Activated T-helper 2 cell treated with anti-CD3 and anti-CD28 coated beads, Interferon-gamma antibody, Interleukin-2, Interleukin-4, amounts not matched to agents 10 μg/mL and 5 μg/mL and 100 μg/mL, durations not matched to agents 14 hours and 24 hours and 36 hours (primary cell): ENCODE measurements at places on chromosomes 7 and 10.

GRCh38 chr10:101267290-101267680, 38.0 kb upstream of the LBX1 start:
- no peak overlapping the region for H3K4me3 ChIP-seq

- no peaks in the 10 kb centered on the region for H3K36me3 ChIP-seq
- H3K4me1 ChIP-seq: no peaks in the 10 kb centered on the region
- no peak for DNase-seq
- no peak overlapping the region for H3K4me3 ChIP-seq
Measured at GRCh38 chr7:83791737-83792136, 142.8 kb upstream of the SEMA3E start.

GRCh38 chr7:22594020-22594419, 94.0 kb upstream of the STEAP1B start:
- H3K27me3 ChIP-seq: peaks cover 55% of the 10 kb centered on the region
- no peak for DNase-seq
- no peaks in the 10 kb centered on the region for H3K4me1 ChIP-seq

DNA sequence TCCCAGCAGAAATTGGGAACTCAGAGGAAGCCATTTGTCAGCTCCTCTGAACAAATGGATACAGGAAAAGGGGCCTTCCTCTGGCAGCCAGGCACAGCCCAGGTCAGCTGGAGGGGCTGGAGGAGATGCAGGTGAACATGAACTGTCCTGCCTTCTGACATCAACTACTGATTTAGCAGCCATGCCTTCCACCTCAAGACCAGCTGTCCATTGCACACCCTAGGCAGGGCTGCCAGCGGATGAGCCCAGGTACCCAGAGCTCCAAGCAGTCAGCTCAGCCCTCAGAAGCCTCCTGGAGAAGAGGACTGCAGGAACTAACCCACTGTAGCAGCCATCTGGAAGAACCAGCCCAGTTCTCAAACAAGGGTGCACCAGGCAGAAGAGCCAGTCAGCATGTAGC, 44.1 kb upstream of the GDF10 start:
- no peaks in the 10 kb centered on the region for H3K27me3 ChIP-seq
- DNase-seq: no peak
- no peak overlapping the region for H3K27ac ChIP-seq
- H3K4me1 ChIP-seq: peaks cover 44% of the 10 kb centered on the region

DNA sequence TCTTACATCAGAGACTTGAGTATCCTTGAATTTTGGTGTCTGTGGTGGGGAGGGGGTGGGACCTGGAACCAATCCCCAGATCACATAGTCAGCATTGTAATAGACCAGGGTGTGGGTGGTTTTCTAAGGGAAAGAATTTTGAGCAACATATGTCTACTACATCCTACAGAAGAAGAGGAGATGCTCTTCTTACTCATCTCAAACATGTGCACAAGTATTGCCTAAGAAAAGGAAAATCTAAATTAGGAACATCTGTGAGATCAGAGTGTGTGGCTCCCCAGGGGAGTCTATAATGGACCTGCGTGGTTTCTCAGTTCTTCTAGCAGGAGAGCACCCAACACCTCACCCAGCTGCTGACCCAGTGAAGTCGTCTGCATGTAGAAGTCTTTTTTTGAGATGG, 148.8 kb downstream of the CCDC3 start:
- no peak for DNase-seq
- no peak overlapping the region for H3K4me3 ChIP-seq
- no peaks in the 10 kb centered on the region for H3K36me3 ChIP-seq
- H3K27ac ChIP-seq: no peak overlapping the region

DNA sequence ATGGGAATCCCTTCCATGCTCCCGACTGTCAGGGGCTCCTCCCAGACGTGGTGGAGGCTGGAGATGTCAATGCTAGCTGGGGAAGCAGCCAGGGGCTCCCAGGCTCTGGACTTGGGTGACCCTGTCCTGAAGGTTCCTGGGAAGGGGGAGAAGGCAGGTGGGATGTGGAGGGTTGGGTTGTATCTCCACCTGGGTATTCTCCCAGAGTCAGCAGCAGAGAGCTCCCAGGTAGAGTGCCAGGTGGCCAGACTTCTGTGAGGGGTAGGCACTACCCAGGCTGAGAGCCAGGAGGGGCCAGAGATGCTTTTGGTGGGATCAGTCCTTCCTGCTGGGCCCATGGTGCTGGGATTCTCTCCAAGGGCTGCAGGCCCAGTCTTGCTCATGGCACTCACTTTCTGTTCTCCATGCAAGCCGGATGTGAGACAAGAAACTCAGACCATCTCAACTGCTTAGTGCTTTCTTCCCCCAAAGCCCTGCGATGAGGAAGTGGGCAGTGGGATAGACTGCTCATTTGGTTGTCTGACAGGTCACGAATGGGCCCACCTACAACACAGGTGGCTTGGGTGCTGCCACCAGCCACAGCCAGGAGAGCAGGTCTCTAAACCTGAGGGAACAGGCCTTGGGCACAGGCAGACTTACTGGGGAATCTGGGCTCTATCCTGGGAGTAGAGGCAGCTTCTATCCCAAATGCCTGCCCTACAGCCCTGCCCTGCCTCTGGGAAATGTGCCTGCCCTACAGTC, 52.5 kb upstream of the CAMK2B start:
- no peak for DNase-seq
- H3K4me1 ChIP-seq: no peaks in the 10 kb centered on the region
- H3K27me3 ChIP-seq: no peaks in the 10 kb centered on the region
- H3K4me3 ChIP-seq: no peak overlapping the region

GRCh38 chr10:59618666-59619065, 91.0 kb downstream of the SLC16A9 start:
- H3K4me1 ChIP-seq: no peaks in the 10 kb centered on the region
- H3K4me3 ChIP-seq: no peak overlapping the region
- H3K36me3 ChIP-seq: no peaks in the 10 kb centered on the region
- no peak for DNase-seq

DNA sequence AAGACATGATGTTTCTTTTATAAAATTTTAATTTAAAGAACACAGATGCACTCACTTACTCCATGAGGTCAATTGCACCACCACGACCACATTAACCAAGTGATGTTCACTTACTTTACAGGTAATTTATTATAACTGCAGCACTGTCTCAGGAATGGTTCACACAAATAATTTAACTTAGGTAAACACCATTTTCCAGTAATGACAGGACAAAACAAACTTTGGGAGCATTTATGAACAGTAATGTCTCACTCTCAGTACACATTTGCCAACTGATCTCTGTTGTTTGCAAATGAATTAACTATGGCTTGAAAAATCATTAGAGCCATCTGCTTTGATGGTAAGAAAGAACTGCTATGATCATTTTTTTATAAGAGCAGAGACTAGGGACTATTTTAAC, 150.4 kb downstream of the ETV1 start:
- no peaks in the 10 kb centered on the region for H3K27me3 ChIP-seq
- DNase-seq: no peak
- no peak overlapping the region for H3K4me3 ChIP-seq
- no peaks in the 10 kb centered on the region for H3K36me3 ChIP-seq

- H3K27ac ChIP-seq: no peak overlapping the region
- H3K4me1 ChIP-seq: no peaks in the 10 kb centered on the region
- no peaks in the 10 kb centered on the region for H3K36me3 ChIP-seq
- DNase-seq: no peak
- H3K27me3 ChIP-seq: no peaks in the 10 kb centered on the region
Measured at GRCh38 chr7:14637968-14638367, 264.6 kb downstream of the DGKB start.

- H3K4me1 ChIP-seq: no peaks in the 10 kb centered on the region
- H3K27ac ChIP-seq: no peak overlapping the region
- no peaks in the 10 kb centered on the region for H3K36me3 ChIP-seq
- no peak for DNase-seq
Measured at GRCh38 chr7:309586-310228, 19.7 kb downstream of the FOXL3 start.

- peaks cover 46% of the 10 kb centered on the region for H3K36me3 ChIP-seq
- no peak overlapping the region for H3K4me3 ChIP-seq
- H3K27ac ChIP-seq: no peak overlapping the region
- DNase-seq: no peak
Measured at GRCh38 chr7:149085866-149086265, 4.7 kb downstream of the ZNF786 start.

GRCh38 chr7:87001214-87001613, 58.2 kb downstream of the ELAPOR2 start:
- peaks cover 4% of the 10 kb centered on the region for H3K4me1 ChIP-seq
- DNase-seq: no peak
- H3K4me3 ChIP-seq: no peak overlapping the region
- H3K27me3 ChIP-seq: no peaks in the 10 kb centered on the region

DNA sequence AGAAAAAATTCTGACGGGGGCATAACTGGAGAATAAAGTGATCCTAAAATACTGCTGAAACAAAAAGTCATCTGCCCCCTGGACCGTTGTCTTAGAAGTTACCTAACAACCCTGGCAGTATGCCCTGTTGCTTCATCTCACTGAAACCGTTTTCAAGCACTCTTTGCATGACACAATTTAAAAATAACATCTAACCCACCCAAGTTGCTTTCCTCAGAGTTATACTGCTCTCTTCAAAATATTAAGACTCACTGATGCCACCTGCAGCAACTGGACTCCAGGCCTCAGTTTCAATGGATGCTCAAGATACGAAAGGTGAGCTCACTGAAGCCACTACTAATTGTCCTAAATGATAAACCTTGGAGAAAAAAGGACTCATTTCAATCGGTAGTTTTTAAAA, 57.4 kb downstream of the CDK6 start:
- H3K36me3 ChIP-seq: peaks cover 74% of the 10 kb centered on the region
- H3K4me1 ChIP-seq: peaks cover 50% of the 10 kb centered on the region
- H3K4me3 ChIP-seq: no peak overlapping the region
- H3K27me3 ChIP-seq: no peaks in the 10 kb centered on the region
- H3K27ac ChIP-seq: no peak overlapping the region

- no peak overlapping the region for H3K27ac ChIP-seq
- no peak for DNase-seq
- peaks cover 13% of the 10 kb centered on the region for H3K4me1 ChIP-seq
- H3K4me3 ChIP-seq: no peak overlapping the region
- H3K27me3 ChIP-seq: peaks cover 6% of the 10 kb centered on the region
- no peaks in the 10 kb centered on the region for H3K36me3 ChIP-seq
Measured at GRCh38 chr7:23544913-23545354, 13.2 kb upstream of the TRA2A start.

- DNase-seq: no peak
- no peaks in the 10 kb centered on the region for H3K36me3 ChIP-seq
- H3K27me3 ChIP-seq: peaks cover 34% of the 10 kb centered on the region
- H3K4me1 ChIP-seq: no peaks in the 10 kb centered on the region
- H3K4me3 ChIP-seq: no peak overlapping the region
Measured at GRCh38 chr7:128370491-128370890, 9.0 kb upstream of the PRRT4 start.

- no peaks in the 10 kb centered on the region for H3K27me3 ChIP-seq
- no peak for DNase-seq
- H3K36me3 ChIP-seq: peaks cover 51% of the 10 kb centered on the region
- H3K27ac ChIP-seq: no peak overlapping the region
Measured at GRCh38 chr10:73106301-73106700, 4.0 kb upstream of the NUDT13 start.

DNA sequence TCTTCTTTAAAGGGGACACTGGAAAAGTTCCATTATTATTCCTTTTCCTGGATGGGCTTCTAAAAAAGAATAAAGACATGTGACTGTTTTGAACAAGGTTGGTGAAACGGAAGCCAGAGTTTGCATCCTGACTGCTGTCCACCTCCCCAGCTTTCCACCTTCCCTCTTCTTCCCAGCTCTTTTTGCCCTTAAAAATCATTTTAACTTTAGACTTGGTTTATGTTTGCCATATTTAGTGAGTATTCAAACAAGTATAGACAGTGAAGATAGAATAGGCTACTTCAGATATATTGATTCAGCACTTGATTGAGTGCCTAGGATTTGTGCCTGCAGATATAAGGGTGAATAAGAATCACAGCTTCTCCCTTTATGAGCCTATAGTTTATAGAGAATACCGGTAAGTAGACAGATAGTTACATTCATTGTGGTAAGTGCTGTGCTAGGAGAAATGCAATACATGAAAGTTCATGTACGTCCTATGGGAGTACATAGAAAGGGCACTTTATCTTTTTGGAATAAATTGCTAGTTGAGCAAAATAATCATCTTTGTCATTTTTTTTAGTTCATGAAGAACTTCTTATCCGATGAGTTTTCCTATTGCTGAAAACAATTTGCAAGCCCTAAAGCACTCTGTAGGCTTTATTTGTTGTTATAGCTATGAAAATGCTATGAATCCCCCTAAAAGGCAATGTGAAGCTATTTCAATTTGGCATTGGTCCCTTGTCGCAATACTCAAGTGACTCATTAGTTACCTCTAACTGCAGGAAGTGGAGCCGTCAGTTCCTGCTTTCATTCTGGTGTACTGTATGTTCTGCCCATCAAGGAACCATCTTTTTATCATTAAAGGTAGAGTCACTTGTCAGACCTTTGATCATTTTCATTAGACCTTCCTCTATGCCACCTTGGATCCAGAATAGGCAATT, 57.2 kb upstream of the STRIP2 start:
- H3K36me3 ChIP-seq: peaks cover 10% of the 10 kb centered on the region
- no peak overlapping the region for H3K4me3 ChIP-seq
- H3K27ac ChIP-seq: peak overlapping the region; percentile 29
- DNase-seq: no peak

GRCh38 chr7:16430133-16430532, 8.8 kb upstream of the CRPPA start:
- no peak overlapping the region for H3K4me3 ChIP-seq
- H3K27me3 ChIP-seq: peaks cover 12% of the 10 kb centered on the region
- peaks cover 8% of the 10 kb centered on the region for H3K4me1 ChIP-seq
- H3K27ac ChIP-seq: no peak overlapping the region
- no peaks in the 10 kb centered on the region for H3K36me3 ChIP-seq

- H3K36me3 ChIP-seq: no peaks in the 10 kb centered on the region
- no peak for DNase-seq
- H3K27me3 ChIP-seq: no peaks in the 10 kb centered on the region
- H3K4me3 ChIP-seq: no peak overlapping the region
- H3K27ac ChIP-seq: no peak overlapping the region
Measured at GRCh38 chr10:126417220-126417825, 29.0 kb upstream of the ADAM12 start.

DNA sequence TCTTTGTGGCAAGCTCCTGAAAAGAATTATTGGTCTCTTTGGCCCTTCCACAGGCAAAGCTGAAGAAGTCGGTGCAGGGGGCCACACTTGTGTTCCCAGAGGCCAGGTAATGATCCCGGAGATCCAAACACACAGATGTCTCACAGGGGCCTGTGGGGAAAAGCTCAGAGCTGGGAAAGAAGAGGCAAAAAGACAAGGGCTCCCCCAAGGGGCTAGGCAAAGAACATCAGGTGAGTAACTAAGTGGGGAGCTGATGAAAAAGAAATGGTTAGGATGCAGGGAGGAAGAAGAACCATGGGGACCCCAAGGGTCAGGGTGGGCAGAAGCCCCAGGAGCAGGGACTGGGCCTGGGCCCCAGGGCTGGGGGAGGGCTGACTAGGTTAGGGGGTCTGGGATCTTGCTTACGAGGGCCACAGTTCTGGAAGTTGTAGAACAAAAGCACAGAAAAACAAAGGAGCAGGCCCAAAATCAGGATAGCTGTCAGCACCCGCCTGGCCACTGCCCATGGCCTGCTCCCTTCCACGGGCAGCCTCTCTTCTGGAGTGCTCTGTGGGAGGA, 1.1 kb downstream of the KEL start:
- no peak for DNase-seq
- no peaks in the 10 kb centered on the region for H3K36me3 ChIP-seq
- H3K27me3 ChIP-seq: peaks cover 13% of the 10 kb centered on the region
- H3K27ac ChIP-seq: no peak overlapping the region
- no peak overlapping the region for H3K4me3 ChIP-seq
- no peaks in the 10 kb centered on the region for H3K4me1 ChIP-seq

GRCh38 chr10:1172256-1172984, 116.2 kb downstream of the WDR37 start:
- no peaks in the 10 kb centered on the region for H3K4me1 ChIP-seq
- H3K27me3 ChIP-seq: no peaks in the 10 kb centered on the region
- H3K4me3 ChIP-seq: no peak overlapping the region
- DNase-seq: no peak
- no peaks in the 10 kb centered on the region for H3K36me3 ChIP-seq
- no peak overlapping the region for H3K27ac ChIP-seq
